ENCODE measurements at places on chromosomes 5 and 9.

- no peak for DNase-seq
Measured at GRCh38 chr9:34426347-34427074, 31.9 kb downstream of the FAM219A start.

DNA sequence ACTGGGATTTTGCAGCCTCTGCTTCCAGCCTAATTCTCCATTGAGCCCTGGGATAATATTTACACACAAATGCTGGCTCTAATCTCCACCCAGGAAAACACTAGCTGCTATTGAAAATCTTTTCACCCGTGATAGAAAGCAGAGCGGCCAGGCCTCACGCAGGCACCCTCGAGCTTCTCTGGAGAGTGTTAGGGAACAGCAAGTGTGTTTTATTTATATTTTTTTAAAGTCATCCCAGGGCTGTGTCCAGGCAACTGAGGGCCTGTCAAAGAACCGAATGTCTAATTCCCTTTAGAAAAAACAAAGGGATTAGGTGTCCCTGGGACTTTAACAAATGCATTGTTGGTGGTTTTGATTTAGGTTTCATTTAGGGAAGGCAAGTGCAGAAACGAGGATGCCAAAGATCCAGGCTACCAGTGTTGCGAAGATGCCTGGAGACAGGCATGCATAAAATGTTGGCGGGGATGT is 51.2 kb upstream of the SPRY4 start:
- DNase-seq = no peak

GRCh38 chr5:143188692-143189091 is 214.8 kb downstream of the NR3C1 start:
- DNase-seq = peak; percentile 30

DNA sequence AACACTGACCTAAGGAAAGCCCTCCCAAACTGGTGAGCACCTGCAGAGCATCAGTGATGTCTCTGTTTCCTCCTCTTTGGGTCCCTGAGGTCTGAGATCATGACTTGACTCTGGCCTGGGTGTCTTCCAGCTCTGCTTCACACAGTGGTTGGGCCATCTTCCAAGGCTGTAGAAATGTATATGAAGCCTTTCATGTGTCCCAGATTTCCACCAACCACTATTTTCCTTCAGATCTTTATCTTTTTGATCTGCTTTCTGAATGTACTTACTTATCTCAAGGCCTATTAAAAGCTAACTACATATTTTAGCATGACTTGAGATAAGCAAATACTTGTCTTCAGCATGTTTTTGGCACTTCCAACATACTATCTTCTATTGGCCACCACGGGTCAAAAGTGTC is 47.1 kb downstream of the PRELID2 start:
- no peak for DNase-seq

DNA sequence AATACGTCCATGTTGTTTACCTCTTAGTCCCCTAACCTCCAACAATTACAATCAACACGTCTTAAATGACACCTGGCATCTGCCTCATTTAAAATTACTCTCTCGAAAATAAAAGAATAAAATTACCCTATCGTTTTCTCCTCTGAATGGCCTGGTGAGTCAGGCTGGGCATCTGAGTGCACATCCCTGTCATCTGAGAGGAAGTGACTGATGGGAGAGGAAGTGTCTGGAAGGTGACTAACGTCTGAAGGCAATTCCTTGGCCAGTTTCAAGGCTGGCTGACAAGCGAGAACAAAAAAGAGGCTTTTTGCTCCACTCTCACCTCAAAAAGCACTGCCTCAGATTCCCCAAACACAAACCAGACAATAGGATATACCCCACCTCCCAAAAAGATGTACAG is 57.7 kb downstream of the MAPKAP1 start:
- DNase-seq = no peak

- no peak for DNase-seq
Measured at GRCh38 chr9:134686896-134687295, 45.3 kb downstream of the COL5A1 start.

- no peak for DNase-seq
Measured at GRCh38 chr5:4306057-4306456, 710.4 kb downstream of the IRX1 start.

DNA sequence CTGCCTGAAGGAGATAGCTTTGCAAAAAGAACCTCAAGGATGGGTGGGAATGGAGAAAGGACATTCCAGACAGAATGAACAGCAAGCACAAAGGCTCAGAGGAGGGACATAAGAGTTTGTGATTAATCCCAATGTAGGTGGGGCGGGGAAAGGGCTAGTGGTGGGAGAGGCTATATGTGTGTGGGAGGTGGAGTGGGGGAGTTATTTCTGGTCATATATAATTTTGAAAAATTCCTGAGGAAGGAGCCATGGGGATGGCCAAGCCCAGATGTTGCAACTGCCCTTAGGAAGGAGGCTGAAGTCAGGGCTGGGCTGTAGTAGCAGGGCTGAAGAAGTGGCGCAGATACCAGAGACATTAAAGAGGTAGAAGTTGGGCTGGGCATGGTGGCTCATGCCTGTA is 13.4 kb upstream of the CCL27 start:
- no peak for DNase-seq

DNA sequence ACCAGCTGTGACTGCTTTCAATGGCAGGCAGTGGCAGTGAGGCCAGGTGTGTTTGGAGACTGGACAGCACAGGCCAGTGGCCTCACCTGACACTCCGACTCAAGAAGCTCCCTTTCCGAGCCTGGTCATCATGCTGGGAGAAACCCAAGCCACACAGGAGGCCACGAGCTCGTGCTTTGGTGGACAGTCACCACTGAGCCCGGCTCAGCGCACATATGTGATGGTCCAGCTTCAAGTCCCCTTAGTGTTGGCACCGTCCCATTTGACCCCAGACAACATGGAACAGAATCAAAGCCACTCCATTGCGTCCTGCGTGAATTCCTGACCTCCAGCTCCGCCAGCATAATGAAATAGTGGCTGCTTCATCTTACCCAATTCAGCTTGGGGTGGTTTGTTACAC is 64.0 kb upstream of the PPP1R26 start:
- DNase-seq = no peak

GRCh38 chr5:168464214-168464613 is 22.1 kb upstream of the RARS1 start:
- no peak for DNase-seq

DNA sequence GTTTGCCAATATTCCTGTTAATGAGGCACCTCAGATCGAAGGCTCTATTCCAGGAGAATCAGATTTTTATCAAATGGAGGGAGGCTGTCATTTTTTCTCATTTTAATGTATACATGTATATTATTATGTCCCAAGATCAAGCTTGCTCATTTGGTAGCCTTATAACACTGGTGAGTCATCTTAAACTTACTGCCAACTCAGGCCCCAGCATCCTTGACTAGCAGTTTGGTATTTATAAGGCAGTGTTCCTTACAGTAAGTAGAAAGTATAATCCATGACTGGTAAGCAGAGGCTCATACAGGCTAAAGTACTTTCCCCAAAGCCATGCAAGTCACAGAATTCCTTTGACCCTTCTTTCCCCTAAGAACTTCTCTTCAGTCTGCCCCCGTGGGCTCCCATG is 90.7 kb upstream of the NR3C1 start:
- DNase-seq = no peak

DNA sequence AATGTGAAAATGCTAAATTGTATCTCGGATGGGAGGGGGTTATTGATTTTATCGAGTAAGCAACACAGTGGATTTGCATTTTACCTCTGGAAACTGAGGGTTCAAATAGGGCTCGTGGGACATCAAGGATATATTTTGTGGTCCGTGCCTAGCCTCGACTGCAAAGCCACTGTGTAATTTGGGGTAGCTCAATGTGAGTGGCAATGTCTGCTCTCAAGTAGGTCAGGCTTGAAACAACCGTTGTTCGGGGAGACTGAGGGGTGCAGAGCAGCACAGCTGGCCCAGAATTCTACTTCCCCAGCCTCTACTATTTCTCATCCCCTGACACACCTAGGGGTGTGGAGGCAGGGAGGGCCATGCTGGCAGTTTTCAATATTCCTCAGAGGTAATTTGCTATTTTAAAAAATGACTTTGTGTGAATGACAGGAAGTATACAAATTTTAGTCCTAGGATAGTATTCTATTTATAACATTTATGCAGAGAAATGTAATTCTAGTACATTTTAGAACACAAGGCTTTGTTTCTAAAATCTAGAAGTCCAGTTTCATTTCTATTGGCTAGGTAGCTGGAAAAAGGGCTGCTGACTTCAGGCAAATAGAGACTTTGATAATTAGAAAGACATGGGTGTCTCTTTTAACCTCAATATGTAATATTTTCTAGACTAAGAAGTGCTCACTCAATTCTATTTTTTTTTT is 1.4 kb upstream of the DAB2 start:
- no peak for DNase-seq

DNA sequence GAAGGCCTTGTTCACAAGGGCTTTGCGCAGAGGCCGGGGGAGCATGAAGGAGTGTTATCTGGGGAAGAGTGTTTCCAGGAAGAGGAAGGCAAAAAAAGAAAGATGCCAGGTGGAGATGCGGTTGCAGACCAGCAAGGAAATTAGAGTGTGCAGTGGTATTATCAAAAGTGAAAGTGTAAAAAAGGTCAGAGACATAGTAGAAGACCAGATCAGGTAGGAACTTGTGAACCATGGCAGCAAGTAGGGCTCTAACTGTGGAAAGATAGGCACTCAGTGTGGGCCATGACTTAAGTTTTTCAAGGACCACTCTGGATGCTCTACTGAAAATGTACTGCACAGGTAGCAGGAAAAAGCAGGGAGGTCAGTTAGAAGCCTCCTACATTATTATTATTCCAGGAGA is 90.1 kb upstream of the SPOCK1 start:
- DNase-seq = no peak

DNA sequence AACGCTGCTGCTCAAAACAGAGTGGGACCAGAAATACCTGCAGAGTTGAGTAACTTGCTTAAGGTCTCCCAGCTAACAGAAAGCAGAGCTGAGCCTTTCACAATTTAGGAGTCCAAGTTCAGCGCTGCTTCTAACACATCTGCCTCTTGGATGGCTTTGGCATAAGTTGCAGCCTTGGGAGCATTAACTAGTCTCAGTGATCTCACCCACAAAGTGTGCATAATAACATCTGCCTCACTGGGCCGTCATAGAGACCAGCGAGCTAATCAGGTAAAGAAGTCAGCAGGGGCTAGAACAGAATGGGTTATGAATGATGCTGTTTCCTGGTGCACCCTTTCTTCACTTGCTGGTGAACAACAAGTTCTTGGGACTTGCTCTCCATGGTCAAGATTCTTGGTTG is 36.5 kb downstream of the WWC1 start:
- no peak for DNase-seq

GRCh38 chr5:38835887-38836286 is 9.9 kb upstream of the OSMR start:
- no peak for DNase-seq

- DNase-seq = no peak
Measured at GRCh38 chr5:146796911-146797310, 81.6 kb downstream of the PPP2R2B start.

- peak; percentile 34 for DNase-seq
Measured at GRCh38 chr5:108345541-108346171, 36.2 kb downstream of the FBXL17 start.

DNA sequence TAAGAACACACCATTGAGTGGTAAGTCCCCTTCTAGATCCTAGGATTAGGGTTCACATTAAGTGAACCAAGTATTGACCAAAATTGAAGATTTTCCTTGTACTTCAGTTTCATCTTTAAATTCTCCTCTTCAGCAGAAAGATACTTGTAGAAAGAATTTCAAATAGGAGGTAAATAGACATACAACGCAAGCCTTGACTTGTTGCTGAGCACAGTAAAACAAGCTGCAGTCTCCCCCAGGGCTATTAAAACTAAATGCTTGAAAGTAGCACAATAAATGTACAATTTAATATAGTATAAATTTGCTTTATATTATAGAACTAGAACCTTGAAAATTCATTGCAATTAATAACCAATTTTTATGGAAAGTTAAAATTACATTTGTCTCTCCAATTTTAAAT is 170.1 kb upstream of the TARS1 start:
- no peak for DNase-seq

DNA sequence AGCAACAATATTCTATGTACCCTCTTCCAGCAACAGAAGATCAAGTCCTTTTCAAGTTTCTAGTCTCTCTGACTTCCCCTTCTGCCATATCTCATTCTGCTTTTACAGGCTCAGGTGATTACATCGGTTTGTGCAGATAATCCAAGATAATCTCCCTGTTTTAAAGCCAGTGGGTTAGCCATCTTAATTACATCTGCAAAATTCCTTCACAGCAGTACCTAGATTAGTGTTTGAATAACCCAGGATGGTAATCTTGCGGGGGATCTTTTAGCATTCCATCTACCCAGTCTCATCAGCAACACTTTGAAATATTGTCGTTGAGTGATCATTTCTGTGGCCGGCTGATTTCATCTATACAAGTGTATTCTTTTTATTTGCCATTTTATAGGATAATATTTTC is 130.2 kb downstream of the GHR start:
- no peak for DNase-seq

DNA sequence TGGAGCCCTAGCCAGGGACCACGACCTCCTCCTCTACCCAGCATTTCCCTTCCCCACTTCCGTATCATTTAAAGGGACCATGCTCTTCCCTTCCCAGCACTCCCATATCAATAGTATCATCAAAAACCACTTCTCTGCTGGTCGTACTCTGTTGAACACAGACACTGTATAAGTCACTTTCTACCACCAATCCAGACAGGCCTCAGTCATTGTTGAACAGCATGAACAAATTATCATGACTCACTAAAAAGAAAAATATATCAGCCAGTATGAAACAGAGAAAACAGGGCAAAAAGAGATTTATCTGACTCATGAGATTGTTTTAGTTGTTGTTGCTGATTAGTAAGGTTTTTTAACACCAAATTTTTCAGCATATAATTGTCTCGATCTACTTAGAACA is 89.8 kb downstream of the CDKN2A start:
- DNase-seq = no peak

GRCh38 chr5:138809391-138809790 is 56.2 kb downstream of the CTNNA1 start:
- no peak for DNase-seq

DNA sequence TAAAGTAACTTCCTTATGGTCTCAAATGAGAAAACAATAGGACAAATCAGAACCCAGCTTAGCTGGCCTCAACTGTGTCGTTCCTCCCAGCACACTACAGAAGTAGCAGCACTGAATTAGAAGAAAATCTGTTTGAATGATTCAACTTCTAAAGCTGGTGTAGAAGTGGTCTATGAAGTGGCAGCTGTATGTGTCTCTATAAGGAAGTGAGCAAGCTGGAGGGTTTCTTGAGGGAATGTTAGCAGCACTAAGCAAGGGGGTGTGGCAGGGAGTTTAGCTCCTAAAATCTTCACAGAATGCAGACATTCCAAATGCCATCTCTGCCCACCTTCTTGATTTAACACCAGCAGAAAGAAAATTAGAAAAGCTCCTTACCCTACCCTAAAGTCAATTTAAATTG is 4.1 kb downstream of the KLF9 start:
- DNase-seq = peak; percentile 24

DNA sequence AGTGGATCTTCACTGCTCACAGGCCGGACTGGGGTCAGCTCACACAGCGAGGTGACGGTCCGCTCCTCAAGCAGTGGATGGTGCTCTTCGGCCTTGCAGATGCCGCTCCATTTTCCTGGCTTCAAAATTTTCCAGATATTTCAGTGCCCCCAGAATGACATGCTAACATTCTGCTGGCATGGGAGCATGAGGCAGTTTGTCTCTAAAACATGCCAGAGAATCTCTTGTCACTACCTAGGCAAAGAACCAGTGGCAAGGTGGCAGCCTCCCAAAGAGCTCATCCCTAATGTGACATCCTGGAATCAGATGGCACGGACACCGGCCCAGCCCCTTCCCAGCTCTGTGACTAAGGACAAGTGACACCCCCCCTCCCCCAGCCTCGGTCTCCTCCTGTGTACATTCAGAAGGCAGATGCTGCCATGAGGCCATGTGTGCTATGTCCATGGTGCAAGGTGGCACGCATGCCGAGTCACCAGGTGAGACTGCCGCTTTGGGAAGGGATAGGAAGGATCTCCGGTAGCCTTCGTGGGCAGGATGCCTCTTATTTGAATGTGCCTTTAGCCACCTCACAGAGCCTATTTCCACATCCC is 2.7 kb downstream of the S1PR3 start:
- DNase-seq = no peak

Measured in activated CD4-positive, alpha-beta T cell treated with anti-CD3 and anti-CD28 coated beads, Interleukin-2, Interleukin-6, amounts not matched to agents 100 ng/mL and 50 ng/mL, durations not matched to agents 16 hours and 8 hours (primary cell).